ENCODE measurements at places on chromosomes 5 and 9.

DNA sequence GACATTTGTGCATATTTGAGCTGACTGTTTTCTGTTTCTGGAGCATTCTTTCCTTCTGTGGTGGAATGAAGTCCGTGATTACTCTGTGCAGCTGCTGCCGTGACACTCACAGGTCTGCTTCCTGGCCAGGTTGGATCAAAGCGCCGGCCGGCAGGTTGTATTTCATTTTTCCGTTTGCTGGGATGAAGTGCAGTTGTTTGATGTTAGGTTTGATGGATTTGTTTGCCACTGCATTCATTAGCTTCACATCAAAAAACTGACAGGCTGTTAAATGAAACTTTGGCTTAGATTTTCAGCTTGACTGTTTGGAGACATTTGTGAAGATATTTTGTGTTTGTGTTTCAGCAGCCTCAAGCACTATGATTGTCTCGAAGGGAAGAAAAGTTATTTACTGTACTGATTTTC, 140.1 kb downstream of the KDM4C start:
- DNase-seq: no peak

DNA sequence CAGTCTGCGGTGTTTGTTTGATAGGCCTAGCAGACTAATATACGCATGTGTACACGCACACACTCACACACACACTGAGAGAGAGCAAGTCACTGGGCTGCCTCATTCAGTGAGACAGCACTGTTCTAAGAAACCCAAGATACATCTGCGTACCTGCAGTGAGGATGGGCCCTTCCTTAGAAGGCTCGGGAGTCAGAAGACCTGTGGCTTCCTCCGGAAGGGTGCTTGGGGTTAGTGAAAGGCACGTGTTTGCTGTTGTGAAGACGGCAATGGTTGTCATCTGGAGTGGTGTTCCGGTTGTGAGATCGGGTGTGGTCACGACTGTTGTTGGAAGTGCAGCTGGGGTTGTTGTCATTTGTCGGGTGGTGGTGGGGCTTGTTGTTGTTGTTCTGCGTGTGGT, 11.7 kb downstream of the TIMD4 start:
- no peak for DNase-seq

- no peak for DNase-seq
Observed at GRCh38 chr5:22560147-22560546, 293.0 kb downstream of the CDH12 start.

DNA sequence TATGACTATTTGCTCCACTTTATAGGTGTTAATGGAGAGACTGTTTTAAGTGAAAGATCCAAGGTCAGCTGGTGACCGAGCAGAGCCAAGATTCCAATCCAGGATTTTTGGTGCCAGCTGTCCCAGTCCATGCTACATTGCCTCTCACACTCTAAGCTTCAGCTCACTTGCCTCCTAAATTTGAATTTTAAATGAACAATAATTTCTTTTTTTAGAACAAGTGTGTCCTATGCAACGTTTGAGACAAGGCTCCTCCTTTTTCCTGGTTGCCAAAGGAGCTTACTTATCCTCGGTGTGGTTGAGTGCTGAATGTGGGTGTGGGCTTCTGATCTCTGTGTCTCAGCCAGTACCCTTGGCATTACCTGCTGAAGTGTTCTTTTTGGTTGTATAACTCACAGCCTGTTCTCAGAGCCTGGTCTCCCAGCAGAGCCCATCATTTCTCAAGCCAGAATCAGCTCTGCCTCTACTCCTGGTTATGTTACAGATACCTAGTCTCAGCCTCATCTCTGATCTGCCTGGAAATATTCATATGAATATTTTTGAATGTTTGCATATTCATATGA, 4.0 kb upstream of the PRRC1 start:
- DNase-seq: no peak

- no peak for DNase-seq
Observed at GRCh38 chr5:141349917-141350619, at the start of gene PCDHGB1. Gene PCDHGB1, plus strand, starts transcription at chr5:141350099. Its CDS starts 162 bp downstream, at chr5:141350261.

- DNase-seq: no peak
Observed at GRCh38 chr5:38751103-38751502, 94.7 kb upstream of the OSMR start.

DNA sequence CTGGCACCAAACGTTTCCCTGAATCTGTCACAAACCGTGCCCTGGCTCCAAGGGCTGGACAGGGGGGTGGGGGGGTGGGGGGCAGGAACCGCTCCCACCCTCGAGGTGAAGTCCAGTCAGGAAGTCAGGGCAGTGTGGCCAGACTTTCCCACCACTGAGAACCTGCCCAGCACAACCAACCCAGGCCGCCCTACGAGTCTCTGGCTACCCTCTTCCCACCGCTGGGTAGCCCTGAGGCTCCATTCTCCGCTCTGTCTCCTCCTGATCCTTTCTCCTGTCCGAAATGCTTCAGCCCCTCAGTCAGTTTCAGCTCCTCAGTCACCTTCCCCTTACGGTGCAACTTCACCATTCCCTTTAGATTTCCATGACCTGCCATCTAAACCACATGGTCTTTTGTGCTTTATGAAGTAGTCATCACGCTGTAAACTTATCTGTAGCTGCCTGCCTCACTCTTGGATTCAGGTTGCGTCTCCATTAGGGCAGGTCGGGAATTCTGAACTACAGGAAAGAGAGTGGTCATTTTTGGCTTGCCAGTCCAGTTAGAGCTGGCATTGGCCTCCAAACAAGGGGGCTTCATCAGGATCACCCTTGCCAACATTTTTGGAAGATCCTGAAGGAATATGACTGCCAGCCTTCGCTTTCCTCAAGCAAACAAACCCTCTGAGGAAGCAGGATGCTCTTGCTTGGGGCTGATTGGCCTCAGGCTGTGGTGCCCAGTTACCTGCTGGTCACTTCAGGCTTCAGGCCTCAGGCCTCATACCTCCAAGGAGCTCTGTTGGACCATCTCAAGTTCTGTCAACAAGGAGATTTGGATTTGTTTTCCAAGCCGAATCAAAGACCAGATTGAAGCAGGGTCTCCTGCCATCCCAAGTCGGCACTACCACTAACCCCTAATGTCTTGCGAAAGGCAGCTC, 794 bp upstream of the DCAF12 start:
- no peak for DNase-seq

DNA sequence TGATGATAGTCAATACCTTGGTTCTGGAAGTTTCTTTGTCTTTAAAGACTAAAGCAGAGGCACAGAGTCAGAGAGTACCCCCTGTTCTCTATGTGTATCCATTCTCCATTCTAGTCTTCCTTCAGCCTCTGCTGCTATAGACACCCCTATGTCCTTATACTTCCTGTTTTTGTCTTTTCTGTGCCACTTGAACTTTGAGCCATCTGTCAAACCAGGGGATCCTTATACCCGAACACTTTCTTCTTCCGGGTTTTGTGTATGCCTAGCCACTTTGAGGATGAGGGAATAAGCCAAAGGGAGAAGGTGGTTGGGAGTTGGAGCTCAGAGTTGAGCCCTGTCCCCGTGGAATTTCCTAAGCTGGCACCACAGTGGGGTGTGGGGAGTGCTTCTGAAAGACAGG, 61.1 kb upstream of the IL6ST start:
- DNase-seq: no peak

- DNase-seq: no peak
Observed at GRCh38 chr5:123261752-123262151, 161.5 kb downstream of the CEP120 start.

- no peak for DNase-seq
Observed at GRCh38 chr5:6403416-6403815, 25.1 kb upstream of the MED10 start.

GRCh38 chr5:173730632-173731298, 114.3 kb upstream of the BOD1 start:
- DNase-seq: no peak

DNA sequence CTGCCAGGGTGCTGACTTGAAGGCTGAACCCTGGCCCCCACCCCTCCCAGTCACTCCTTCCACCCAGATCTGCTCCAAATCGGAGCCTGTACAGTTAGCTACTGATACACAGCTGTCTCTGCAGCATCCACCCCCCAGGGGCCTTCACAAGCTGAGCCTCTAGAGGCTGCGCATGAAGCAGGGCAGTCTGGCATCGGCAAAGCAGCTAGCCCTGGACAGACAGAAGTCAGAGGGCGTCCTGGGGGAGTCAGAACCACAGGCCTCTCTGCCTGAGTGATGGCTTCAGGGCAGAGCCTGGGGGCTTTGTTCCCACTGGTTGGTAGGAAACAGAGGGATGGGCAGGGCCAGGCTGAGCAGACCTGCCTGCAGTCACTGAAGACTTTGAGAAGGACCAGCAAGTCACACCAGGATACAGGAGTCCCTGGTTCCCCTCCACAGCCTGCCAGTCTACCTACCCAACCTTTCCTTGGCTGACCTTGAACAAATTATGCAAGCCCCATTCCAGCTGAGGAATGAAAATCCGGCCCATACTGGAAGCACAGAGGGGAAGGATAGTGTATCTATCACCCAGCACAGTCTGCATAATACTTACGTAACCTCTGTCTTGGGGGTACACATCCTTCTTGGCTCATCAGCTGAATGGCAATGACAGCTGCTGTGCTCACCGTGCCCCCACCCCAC, 8.8 kb downstream of the VDAC1 start:
- DNase-seq: no peak

DNA sequence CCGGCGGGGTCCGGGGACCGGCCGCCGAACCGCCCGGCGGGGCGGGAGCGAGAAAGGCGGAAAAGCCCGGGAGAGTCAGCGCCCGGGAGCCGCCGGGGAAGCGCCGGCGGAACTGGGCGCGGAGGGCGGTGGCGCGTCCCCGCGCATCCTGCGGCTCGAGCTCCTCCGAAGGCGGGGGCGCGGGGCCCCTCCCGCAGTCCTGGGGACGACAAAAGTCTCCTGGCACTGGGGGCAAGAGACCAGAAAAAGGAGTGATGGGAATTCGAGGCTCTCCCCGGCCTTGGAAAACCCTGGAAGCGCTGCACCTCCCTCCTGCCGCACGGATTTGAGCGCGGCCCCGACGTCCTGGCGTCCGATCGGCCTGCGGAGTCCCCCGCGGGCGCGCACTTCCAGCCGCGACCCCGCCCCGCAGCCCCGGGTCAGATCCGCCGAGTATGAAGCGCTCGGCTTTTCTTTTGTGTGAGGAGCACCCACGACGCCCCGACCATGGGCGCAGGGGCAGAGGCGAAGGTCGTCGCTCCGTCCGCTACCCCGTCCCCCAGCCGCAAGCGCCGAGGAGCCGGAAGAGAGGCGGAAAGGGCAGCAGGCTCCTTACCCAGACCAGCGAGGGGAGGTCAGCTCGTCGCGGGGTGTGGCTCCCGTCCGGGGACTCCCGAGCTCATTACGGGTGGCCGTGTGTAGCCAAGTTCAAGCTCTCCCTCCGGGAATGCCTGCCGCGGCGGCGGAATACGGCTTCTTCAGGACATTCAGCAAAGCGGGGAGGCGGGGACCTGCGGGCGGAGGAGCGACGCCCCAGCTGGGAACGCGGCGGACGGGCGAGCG, at the start of gene EPB41L4A:
Gene EPB41L4A, minus strand, starts transcription at position 114 of the 822 bp plus-strand sequence. CDS start 238 bp downstream, outside the sequence.
- DNase-seq: no peak

DNA sequence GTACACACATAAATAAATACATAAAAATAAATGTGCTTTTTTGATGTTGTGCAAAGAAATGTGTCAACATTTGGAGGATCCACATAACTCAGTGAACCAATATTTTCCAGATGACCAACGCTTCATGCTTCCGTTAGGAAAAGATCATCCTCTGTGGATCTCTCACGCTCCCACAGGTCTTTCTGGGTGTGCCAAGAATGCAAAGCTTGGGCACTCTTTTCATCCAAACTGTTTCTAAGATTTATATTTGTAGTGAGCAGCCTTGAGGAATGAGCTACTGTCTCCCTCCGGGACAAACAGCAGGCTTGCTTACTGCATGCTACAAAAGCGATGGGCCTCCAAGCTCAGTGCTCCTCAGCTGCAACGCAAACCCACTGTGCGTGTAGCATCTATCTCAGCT, 46.2 kb upstream of the RUFY1 start:
- DNase-seq: no peak

DNA sequence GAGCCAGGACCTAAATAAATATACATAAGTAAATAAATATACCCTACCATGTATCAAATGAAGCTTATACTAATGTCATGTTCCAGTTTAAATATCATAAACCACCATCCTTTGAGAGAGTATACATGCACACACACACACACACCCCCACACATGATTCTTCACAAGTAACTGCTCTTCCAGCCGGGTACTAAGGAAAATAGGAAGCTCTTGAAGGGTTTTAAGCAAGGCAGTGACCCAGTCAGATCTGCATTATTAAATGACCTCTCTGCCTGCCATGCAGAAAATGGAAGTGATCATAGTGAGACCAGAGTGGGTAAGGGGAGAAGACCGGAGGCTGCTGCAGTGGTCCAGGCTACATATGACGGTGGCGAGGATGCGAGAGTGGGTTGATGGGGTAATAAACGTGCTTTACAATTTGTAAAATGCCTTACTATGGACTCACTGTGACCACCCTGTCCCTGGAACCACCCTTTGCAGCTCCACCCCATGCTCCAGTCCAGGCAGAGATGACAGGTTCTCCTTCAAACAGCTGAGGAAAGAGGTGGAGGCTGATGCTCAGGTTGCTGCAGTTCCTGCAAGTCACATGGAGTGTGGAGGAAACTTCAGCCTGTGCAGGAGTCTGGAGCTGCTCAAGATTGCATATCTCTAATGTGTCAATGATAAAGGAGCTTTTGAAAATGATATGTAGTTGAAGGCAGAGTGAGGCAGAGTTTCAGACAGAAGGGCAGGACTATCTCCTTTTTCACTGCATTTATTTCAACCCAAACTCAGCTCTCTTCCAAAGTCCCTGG, 38.8 kb upstream of the NDFIP1 start:
- no peak for DNase-seq

- DNase-seq: no peak
Observed at GRCh38 chr5:82674671-82675070, 396.5 kb upstream of the RPS23 start.

- DNase-seq: no peak
Observed at GRCh38 chr9:105286098-105286497, 41.6 kb downstream of the SLC44A1 start.

- DNase-seq: no peak
Observed at GRCh38 chr5:106399391-106399790, 1271.3 kb downstream of the EFNA5 start.

DNA sequence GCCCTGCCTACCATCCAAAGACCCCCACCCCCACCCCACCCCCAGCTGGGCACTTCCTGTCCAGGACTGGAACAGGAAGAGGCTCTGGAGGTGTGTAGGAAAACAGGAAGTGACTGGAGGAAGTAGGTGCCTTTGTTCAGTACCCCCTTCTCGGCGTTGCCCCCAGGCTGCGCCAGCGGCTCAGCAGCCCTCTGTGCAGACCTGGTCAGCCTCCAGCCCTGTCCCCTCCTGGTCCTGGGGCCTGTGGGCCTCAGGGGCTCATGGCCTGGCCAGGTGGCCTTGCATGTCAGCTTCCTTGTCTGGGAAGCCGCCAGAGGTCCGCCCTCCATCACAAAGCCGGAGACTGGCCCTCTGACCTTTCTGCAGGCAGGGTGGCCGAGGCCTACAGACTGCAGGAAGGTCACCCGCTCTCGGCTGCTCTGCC, 26.0 kb downstream of the FLT4 start:
- no peak for DNase-seq

DNA sequence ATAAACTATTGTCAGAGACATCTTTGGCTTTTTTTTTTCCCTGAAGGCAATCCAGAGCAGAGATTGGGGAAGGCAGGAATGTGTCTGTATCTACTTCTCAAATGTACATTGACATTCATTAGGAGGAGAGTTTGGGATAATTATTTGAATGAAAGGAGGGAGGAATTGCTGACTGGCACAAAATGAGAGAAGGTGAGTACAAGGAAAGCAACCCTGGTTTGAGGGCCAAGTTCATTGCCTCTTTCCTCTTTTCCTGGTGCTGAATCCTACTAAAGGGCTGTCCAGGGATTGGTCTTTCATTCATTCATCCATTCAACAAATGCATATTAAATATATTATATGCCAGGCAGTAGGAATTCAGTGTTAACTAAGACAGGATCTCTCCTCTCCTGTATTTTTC, 18.8 kb upstream of the ANKHD1 start:
- DNase-seq: no peak

- no peak for DNase-seq
Observed at GRCh38 chr5:57324861-57325260, 151.0 kb downstream of the GPBP1 start.

Measured in stimulated activated CD8-positive, alpha-beta memory T cell treated with anti-CD3 and anti-CD28 coated beads, Interleukin-12 subunit alpha, Interleukin-12 subunit beta, amount 100 ng/mL, for 1 hour (primary cell).